CD4-positive, alpha-beta T cell treated with Interleukin-21 for 1 hour (primary cell): ENCODE measurements at places on chromosomes 16 and 17.

DNA sequence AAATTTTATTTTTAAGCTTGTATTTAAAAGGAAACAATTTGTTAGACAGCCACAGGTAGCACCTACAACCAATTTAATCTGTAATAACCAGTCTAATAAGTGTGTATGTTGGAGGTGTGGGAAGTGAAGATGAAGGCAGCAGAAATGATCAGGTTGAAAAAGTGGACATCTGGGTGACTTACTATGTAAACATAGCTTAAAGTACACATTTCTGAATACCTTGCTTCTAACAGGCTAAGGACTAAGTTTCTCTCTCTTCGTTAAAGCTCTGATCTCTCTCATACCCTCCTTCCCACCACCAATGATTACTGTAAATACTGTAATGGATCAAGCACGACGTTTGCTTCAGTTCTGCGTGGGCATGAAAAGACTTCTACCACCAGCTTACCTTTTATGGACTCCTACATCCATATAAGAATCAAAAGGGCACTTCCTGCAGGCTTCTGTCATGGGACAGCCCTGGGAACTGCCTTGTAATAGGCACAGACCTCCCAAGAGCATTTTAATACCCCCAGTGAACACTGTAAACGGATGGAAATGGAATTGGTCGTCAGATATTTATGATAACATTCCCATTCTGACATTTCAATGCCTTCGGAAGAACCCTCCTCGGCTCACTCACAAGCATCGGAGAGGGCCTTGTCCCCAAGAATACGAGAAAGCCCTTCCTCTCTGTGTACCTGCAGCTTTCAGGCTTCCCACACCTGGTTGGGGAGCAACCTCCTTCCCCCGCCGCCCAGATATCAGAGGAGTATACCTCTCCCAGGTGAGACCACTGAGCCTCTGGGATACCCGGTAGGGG is 700 bp downstream of the CCDC43 start:
- DNase-seq, result no peak

- DNase-seq, result no peak
Observed at GRCh38 chr17:21742326-21742725, 50.0 kb downstream of the KCNJ18 start.

GRCh38 chr16:16062023-16062937 is 112.9 kb downstream of the ABCC1 start:
- peak; percentile 24 for DNase-seq

GRCh38 chr16:70375636-70376611 is 29.2 kb downstream of the DDX19A start:
- no peak for DNase-seq

GRCh38 chr17:55784666-55785065 is 33.8 kb downstream of the PCTP start:
- no peak for DNase-seq

DNA sequence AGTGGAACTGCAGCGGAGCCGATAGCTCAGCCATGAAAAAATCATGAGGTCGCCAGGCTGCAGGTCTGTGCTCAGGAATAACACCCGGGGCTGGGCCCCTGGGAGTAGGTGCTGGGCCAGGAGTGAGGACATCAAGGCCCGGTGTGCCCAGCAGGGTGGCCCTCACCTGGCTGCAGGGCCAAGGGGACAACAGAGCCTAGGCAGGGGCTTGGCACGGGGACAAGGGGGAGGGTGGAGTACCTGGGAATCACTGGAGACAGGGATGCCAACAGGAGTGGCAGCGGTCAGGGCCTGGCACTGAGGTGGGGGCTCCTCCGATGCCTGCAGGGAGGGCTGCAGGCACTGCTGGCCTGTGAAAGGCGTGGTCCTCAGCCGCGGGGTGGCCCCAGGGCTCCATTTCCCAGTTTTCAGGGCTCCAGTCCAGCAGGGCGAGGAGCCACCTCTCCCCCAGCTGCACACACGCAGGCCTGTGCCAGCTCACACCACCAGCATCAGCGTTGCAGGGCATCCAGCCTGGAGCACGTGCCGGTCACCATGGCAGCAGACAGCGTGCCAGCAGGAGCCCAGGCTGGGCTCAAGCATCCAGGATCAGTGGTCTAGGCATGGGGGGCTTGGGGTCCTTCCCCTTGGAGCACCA is 4.7 kb upstream of the FSCN2 start:
- DNase-seq, result no peak

DNA sequence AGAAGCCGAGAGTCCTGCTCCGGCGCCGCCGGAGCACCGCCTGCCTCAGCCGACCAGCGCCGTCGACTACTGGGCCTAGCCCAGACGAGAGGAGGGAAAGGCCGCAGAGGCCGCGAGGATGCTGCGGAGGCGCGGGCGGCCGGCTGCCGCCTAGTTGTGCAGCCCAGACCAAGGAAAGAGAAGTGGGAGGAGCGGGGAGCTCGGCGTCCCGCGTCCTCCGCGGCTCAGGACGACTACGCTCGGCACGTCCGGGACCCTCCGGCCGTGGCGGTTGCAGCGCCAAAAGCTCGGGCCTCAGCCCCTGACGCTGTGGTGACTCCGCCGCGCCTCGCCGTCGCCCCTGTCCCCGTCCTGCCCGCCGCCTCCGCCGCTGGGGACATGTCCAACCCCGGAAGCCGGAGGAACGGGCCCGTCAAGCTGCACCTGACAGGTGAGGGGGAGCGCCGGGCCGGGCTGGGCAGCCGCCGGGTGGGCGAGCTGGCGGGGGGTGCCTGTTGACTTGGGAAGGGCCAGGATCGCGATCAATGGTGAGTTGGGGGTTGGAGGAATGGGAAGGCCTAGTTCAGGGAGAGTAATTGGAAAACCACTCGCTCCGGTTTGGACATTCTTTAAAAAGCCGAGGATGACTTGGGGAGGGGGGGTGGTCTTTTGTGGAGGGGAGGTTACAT is 37.7 kb downstream of the RNF135 start:
- peak; percentile 57 for DNase-seq

GRCh38 chr17:8059131-8059530 is 20.3 kb downstream of the ALOX15B start:
- DNase-seq, result no peak

DNA sequence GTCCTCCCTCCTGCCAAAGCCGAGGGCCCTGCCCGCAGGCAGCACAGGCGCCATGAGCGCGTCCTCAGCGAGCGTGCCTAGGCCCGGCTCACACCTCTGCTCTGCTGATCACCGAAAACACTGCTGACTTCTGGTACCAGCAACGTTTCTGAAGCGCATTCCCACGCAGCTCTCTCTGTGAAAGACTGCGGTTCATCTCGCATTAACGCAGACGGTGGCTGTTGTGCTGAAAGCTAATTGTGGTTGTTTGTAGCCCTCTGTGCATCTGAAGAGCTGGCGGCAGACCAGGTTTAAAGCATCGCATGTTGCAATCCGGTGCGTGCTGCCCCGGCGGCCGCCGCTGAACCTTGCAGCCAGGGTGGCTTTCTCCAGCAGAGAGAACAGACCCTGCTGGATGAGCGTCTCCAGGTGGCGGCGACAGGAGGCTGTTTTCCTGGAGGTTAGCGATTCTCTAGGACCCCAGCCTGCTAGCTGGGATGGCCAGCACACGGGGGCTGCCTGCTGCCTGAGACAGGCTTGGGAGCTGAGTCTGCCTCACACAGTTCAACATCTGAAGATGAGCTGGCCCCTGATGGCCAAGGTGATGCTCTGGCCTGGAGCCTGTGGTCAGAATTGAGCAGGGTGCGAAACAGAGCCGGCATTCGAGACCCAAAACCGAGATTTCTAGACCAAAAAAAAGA is 49.8 kb upstream of the CHMP6 start:
- no peak for DNase-seq

GRCh38 chr17:55763856-55764255 is 13.0 kb downstream of the PCTP start:
- DNase-seq, result no peak

DNA sequence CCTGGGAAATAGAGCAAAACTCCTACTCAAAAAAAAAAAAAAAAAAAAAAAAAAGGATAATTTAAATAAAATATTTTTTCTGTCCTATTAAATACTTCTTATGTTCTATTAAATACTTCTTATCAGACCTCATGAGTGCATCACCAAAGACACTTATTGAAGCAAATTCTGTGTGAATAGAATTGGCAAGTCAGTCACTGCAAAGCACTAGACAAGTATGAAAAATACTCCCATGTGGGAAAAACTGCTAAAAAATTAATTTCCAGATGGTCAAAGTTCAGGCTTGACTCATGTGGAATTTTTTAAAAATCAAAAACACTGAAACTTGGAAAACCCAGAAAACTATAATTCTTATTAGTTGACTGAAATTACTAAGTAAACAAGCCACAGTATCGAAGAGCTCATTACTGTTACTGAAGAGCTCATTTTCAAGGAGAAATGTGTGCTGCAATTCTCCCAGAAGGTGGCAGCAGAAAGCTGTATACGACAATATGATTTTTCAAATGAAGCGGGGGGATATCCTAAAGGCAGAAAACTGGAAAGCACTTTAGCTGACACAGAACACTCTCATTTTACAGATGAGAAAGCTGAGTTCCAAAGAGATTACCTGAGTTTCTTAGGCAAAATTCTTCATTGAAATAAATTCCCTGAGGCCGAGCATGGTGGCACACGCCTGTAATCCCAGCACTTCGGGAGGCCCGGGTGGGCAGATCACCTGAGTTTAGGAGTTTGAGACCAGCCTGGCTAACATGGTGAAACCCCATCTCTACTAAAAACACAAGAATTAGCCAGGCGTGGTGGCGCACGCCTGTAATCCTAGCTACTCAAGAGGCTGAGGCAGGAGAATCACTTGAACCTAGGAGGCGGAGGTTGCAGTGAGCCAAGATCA is 15.9 kb upstream of the FBXO47 start:
- DNase-seq, result peak; percentile 76
